Activated CD4-positive, alpha-beta T cell treated with anti-CD3 and anti-CD28 coated beads, Interleukin-2, amount 50 U/mL, for 24 hours (primary cell): ENCODE measurements at places on chromosomes 3 and 15.

GRCh38 chr15:68389041-68389930, 42.7 kb downstream of the ITGA11 start:
- no peak for DNase-seq

DNA sequence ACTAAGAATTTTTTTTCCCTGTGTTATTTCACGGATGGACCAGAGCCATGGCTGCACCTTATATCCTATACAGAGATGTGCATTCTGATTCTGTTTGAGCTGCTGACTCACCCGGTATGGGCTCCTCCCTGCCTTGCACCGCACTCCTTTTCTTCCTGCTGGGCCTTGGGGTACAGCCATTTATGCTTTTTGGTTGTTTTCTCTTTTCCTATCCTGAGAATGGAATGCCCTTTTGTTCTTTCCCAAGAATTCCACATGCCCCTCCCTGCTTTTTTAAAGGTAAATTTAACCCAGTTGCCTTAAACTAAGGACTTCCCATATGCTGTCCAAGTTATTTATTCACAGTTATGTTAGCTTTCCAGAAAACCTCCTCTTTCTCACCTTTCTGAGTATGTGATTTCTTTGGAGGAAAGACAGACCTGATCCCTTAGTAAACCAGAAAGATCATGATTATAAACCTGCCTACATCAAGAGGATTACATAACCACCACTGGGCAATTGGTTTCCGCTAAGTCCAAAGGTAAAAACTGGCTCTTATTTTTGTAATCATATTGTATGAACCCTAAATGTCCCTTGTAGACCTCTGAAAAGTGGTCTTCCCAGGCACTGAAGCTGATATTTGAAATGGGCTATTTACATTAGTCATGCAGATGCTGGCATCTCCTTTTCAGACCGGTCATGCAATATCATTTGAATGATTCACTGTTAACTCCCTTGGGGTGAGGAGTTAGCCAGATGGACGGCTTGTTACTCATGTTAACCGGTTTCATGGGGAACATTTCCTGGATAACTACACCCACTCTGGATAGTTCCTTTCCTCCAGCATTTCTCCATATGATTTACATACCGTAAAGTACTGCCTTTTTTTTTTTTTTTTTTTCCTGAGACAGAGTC, 45.5 kb downstream of the TMOD3 start:
- no peak for DNase-seq

DNA sequence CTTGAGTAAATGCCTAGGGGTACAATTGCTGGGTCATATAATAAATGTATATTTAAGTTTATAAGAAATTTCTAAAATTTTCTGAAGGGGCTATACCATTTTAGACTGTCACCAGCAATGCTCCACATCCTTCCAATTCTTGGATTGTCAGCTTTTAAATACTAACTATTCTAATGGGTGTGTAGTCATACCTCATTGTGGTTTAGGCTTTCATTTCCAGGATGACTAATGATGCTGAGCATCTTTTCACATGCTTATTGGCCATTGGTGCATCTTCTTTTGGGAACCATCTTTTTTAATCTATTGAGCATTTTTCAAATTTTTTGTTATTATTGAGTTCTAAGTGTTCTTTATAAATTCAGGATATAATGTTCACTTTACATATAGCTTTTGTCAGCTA, 52.5 kb upstream of the CORO2B start:
- no peak for DNase-seq

DNA sequence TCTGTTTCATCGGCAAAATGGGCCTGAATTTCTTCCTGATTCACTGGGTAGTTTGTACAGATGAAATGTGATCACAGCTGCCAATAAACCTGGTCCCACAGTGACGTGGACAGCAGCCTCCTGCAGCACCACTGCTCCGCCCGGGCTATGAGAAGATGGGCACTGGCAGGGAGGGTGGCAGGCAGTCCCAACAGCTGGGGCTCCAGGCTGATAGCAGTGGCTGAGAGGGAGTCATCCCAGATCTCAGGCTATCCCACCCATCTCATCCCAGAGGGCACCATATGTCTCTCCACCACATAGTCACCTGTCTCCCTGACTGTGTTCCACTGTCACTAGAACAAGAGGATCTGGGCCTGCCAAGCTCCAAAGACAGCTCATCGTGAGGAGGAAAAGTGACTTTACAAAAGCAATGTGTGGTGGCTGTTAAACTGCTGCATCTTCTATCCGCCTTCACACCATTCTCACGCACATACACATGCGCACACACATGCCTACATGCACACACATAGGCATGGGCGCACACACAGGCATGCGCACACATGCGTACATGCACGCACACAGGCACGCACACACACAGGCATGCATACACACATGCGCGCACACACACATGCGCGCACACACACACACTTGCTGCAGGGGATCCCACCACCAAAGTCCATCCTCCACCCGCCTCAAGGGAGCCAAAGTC, 46.2 kb downstream of the RGMA start:
- DNase-seq: no peak

DNA sequence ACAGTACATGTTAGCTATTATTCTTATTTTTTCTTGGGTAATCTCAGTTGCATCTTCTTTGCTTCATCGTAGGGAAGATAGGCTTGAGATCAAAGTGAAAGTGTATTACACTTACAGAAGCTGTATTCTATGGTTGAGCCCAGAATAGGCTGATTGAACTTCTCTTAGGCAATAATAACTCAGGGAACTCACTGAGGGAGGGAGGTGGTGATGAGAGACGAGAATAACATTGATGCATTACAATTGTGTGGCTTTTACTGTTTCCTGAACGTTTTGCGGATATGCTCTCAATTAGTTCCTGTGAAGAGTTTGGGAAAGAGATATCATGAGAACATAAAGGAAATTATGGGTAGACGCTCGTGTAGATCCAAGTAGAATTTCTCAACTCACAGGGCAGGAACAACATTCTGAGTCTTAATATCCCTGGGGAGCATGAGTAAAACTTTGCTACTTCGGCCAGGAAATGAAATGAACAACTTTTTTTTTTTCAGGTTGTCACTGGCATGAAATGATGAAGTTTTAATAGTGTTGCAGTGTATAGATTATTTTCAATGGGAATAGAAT, 302.2 kb downstream of the TUSC7 start:
- no peak for DNase-seq

GRCh38 chr3:136387031-136387430, 136.9 kb downstream of the PCCB start:
- DNase-seq: no peak

GRCh38 chr15:70585707-70586034, 177.7 kb downstream of the UACA start:
- DNase-seq: no peak

DNA sequence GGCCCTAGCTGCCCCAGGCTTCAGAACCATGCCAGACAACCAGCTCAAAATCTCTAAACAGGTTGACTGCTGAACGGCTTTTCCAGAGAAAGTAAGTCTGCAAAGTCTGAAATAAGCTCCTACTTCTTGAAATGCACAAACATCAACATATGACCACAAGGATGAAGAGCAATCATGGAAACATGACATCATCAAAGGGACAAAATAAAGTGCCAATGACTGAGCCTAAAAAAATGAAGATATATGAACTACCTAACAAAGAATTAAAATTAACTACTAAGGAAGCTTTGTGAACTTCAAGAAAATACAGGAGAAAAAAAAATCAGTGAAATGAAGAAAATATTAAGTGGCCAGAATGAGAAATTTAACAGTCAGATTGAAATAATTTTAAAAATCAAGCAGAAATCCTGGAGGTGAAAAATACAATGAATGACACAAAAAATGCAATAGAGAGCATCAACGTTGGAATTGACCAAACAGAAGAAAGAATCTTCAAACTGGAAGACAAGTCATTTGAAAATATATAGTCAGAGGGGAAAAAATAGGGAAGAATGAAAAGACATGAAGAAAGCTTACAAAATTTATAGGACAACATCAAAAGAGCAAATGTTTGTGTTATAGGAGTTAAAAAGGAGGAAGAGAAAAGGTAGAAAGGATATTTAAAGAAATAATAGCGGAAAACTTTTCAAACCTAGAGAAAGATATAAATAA, 364.2 kb downstream of the OCA2 start:
- no peak for DNase-seq
